PC-9 (cell line): ENCODE measurements at places on chromosomes 4 and X.

- DNase-seq: no peak
Measured at GRCh38 chr4:153934688-153935017, 145.8 kb upstream of the SFRP2 start.

DNA sequence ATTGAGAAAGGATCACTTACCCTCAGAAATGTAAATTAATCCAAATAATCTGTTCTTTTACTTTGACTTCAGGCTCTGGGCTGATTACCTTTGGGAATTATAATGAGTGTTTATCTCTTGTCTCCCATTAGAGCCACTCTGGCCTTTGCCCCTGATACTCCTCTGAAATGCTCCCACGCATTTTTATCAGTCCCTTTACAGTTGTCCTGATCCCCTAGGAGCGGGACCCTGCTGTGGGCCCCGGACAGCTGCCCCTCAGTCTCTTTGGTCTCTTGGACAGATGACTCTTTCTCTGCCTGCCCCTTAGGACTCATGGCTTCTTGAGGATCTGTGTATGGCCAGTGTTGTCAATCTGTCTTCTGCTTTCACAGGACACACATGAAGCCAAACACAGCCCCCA is 1.0 kb upstream of the TRIM75 start:
- DNase-seq: no peak

DNA sequence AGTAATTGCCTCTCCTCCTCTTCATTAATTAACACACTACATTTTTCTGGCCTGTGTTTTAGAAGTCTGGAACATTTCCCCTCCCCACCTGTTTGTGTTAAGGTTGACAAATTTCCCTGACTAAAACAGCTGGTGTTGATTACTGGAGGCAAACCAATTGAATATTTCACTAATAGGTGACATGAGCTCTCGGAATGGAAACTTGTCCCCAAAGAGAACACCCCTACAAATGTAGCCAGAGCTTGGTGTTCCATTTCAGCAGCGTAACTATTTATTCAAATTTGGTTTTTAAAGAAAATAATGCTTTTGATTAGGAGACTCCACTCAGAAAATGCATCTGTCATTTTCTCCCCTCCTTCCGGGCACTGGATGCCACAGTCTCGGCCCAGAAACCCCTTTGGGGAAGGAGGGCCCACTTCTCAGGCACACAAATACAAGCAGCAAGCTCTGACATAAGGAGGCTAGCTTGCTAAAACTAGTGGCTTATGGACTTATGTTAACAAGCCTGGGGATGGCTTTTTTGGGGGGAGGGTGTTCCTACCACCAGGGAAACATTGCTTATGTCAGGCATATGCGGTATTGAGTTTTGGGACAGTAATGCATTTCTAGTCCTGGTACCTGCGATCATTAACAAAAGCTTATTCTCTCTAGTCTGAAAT is 2.2 kb downstream of the RNF150 start:
- DNase-seq: no peak

DNA sequence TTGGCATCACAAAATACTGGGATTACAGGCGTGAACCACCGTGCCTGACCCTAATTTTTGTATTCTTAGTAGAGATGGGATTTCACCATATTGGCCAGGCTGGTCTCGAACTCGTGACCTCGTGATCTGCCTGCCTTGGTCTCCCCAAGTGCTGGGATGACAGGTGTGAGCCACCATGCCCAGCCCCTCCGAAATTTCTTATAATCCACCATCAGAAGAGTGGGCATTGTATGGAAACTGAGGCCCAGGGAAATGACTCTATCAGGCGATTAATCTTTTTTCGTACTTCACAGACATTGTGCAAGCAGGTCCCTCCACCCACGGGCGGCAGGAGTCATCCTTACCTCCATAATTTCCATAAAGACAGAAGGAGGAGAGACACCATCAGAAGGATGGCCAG is 16.0 kb downstream of the CRLF2 start:
- no peak for DNase-seq

- DNase-seq: no peak
Measured at GRCh38 chr4:137530176-137530575, 2.1 kb downstream of the PCDH18 start.

- DNase-seq: no peak
Measured at GRCh38 chr4:7015383-7016035, 27.7 kb upstream of the TADA2B start.

DNA sequence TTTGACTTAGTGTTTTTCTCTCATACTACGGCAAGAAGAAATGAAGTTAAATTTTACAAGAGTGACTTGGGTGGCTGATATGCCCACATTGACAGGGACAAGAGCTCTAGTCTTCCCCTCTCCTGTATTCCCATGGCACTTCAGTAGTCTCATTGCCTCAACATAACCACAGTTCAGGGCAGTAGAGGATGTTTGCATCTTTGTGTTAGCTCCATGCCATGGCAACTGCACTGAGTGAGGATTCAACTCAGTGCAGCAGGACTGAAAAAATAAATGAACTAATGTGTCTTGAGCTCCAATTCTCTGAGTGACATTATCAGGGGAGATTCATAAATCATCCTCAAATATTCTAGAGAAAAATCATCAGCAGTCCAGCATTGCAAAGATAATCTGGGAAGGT is 78.8 kb downstream of the TET2 start:
- DNase-seq: no peak

GRCh38 chr4:88746206-88746605 is 48.6 kb upstream of the NAP1L5 start:
- DNase-seq: no peak

DNA sequence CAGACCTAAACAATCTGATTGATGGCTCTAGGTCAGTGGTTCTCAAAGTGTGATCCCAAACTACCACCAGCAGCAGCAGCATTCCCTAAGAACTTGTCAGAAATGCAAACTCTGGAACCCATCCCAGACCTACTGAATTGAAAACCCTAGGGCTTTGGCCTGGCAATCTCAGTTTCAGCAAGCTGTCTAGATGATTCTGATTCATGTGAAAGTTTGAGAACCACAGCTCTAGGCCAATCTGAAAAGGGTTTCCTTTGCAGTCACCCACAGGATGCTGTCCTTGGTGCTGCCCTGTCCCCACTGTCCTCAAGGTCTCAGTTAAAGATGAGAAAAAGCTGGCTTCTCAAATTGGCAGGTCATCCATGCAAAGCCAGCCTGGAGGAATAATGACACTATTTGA is 34.8 kb downstream of the SMPX start:
- no peak for DNase-seq

DNA sequence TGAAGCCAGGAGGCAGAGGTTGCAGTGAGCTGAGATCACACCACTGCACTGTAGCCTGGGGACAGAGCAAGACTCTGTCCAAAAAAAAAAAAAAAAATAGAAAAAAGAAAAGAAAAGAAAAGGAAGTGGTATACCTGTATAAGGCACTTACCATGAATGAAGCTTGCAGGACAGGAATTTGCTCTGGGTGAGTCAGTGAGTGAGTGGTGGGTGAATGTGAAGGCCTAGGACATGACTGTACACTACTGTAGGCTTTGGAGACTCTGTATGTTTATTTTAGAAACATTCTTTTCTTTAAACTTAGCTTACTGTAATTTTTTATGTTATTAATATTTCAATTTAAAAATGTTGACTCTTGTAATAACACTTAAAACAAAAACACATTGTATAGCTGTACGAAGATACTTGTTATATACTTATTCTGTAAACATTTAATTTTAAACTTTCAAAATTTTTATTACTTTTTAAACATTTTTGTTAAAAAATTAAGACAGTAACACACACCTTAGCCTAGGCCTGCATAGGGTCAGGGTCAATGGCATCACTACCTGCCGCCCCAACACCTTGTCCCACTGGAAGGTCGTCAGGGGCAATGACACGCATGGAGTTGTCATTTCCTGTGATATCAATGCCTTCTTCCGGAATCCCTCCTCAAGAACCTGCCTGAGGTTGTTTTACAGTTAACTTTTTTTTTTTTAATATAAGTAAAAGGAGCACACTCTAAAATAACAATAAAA is 78.7 kb downstream of the CLNK start:
- DNase-seq: peak; percentile 18

GRCh38 chr4:21009956-21010355 is 309.7 kb downstream of the PACRGL start:
- DNase-seq: no peak

DNA sequence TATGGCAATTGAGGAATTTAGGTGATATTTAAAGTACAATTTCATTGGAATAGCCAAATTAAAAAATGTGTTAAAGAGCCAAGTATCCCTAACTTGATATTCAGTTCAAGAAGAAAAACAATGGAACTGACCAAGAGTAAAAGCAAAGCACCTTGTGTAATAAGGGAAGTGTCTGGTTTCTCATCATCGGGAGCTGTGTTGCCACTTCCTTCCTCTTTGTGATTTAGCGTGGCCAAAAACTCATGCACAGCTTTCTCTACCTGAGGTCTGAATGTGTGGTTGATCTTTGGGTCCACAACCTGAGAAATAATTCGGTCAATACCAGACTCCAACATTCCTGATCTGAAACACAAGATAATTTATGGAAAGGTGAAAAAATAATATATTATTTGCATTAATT is 12.4 kb downstream of the BOD1L1 start:
- DNase-seq: no peak

DNA sequence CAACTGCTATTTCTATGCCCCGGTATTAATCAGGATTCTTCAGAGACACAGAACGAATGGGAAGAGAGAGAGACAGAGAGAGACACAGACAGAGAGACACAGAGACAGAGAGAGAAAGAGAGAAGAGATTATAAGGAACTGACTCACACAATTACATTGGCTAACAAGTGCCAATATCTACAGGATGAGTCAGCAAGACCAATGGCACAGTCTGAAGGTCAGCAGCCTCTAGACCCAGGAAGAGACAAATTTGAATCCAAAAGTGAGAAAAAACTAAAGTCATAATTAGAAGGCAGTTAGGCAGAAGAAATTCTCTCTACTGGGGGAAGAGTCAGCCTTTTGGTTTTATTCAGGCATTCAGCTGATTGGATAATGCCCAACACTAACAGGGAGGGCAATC is 187.3 kb downstream of the MAB21L2 start:
- DNase-seq: peak; percentile 5

- DNase-seq: peak; percentile 31
Measured at GRCh38 chrX:129983575-129984110, 1.2 kb downstream of the BCORL1 start.

GRCh38 chr4:107863850-107864371 is 39.2 kb downstream of the SGMS2 start:
- DNase-seq: peak; percentile 50

DNA sequence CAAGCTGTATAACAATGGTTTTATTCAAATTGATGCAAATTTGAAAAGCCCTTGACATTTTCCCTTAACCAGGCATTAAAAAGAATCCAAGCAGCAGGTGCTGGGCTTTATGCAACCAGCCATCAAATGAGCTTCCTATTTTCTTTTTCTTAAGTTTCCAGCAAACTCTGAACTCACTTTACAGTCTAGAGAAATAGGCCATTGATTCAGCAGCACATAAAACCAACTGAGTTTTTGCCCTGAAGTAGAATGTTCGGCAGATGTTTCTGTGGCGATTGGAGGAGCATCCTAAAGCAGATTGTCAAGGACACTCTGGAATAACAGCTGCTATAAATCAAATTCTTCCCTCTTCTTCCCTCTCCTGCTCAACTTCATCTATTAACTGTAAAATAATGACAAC is 582.8 kb upstream of the CPEB2 start:
- no peak for DNase-seq

DNA sequence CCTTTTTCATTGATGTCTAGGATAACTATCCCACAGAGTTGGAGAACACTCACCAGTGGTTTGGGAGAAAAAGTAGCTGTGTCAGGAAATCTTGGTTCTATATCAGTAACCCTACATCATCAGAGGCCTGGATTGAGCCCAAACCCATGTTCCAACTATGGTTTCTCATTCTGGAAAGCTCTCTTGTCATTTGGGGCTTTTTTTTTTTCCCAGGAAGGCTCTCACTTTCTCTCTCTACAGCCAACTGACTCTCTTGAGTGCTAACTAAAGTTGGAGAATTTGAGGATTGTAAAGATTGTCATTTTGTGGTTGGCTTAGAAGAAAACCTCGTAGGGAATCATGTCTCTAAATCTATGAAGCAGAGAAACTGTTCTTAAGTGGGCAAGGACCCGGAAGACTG is 228.2 kb upstream of the DIPK2B start:
- no peak for DNase-seq

DNA sequence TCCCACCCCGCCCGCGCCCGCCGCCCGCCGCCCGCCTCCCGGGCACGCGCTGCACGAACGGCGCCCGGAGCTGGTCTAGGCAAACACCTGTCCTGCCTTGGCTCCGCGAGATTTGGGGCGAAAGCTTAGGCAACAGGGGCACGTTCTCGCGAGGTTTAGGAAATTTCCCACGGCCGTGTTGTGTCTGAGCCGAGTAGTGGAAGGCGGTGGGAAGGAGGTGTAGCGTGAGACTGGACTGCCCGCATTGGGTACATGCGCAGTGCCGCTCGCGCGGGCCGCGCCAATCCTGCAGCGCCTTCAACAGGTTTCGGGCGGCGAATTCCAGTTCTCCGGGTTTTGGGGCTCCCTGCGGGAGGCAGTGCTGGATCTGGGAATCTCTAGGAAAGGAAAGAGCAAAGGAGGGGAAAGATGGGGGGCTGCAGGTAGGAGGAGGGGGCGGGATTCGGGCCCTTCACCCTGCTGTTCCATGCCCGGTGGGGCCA is 1.3 kb upstream of the RBPJ start:
- DNase-seq: peak; percentile 99

- DNase-seq: no peak
Measured at GRCh38 chr4:24091639-24092233, 201.9 kb upstream of the PPARGC1A start.

DNA sequence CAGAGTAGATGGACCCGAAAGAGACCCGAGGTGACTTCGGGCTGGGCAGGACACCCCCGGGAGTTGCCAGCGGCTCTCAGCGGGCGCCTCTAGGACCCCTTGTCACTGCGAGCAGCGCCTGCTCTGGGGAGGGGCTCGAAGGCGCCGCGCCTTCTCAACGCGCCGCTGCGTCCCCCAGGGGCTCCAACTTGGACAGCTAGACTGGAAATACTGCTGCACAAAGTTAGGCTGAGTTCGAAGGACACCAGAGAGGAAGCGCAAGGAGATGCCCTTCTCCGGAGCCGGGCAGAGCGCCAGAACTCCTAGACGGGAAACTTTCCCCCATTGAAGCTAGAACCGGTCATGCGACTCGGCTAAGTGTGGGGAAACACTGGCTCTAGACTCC is 493 bp upstream of the KCNIP4 start:
- no peak for DNase-seq

DNA sequence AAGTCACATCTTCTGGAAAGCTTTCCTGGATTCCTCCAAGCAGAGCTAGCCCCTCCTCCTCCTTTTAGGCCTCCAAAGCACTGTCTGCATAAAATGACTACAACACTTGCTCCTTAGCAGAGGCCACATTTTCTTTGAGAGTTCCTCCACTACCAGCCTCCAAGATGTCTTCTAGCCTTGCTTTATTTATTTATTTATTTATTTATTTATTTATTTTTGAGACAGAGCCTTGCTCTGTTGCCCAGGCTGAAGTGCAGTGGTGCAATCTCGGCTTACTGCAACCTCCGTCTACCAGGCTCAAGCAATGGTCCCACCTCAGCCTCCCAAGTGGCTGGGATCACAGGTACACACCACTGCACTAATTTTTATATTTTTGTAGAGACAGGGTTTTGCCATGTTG is 4.6 kb upstream of the GPC4 start:
- DNase-seq: no peak
